ENCODE measurements at places on chromosomes 2 and 18. TPM values are rescaled to one million over a fixed set of nuclear protein-coding genes. Genes with fewer than 3 reads are reported as not detected.

DNAJC5G gene
- total RNA-seq = not detected

DNA sequence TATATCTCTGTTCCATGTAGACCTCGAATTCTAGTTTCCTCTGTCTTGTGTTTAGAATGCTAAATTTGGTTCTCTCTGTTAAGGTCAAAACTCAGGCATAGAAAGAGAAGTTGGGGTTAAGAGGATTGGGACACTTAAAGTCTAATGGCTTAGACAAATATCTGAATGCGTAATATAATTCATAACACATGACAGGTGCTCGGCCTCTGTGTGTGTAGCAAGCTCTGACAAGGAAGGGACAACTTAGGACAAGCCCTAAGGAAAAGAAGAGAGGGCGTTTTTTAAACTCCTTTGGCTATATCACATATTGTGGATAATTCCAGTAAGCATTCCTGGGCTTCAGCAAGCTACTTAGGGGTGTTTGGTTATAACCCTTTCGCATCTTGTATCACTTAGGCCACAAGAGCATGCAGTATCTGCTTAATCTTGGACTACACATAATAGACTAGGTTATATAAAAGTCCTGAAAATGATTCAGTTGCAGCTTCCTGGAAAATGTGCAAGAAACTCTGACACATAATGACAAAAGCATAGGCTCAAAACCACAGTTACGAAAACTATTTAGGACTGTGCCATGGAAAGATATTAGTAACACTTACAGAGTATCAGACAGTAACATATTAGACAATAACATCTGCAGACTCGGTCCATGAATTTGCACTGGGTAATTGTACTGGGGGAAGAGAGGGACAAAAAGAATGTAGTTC, 16.1 kb upstream of the CREB1 start:
- DNase-seq = no peak

NCKAP5 gene
- not detected for total RNA-seq

DNA sequence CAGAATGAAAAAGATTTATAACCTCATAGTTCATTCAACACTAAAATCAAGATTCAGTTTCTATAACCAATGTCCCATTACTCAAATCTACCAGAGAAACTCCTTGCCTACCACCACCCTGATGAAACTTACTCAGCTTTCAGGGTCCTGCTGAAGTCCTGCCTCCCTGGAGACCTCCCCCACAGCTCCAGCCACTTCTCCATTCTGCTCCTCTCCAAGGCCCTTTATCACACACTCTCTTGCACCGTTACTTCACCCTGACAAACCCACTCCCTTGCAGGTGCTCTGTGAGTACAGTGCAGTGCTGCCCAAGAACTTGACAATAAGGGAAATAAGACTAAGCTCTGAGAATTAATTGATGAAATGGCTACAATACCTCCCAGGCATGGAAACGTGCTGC, 83.5 kb upstream of the CDCA7 start:
- no peak for DNase-seq

CNRIP1 gene
- total RNA-seq = not detected

GRCh38 chr2:24731923-24732322, 61.3 kb downstream of the PTRHD1 start:
- DNase-seq = no peak

DSC1 gene
- total RNA-seq = not detected

ABHD1 gene
- 0.96 TPM for total RNA-seq

GRCh38 chr2:105224444-105224843, 17.1 kb upstream of the GPR45 start:
- no peak for DNase-seq
